ENCODE measurements at places on chromosomes 7 and 10. TPM values are rescaled to one million over a fixed set of nuclear protein-coding genes. Genes with fewer than 3 reads are reported as not detected.

The RHOBTB1 gene
- 12.9 TPM for total RNA-seq

The PAX2 gene
- total RNA-seq: not detected

The MEOX2 gene
- total RNA-seq: 14.4 TPM

The GIMAP2 gene
- 11.5 TPM for total RNA-seq

The PRKCQ gene
- 1.1 TPM for total RNA-seq

The ARHGAP12 gene
- total RNA-seq: 23.6 TPM

The OR2A5 gene
- not detected for total RNA-seq

The PTPRN2 gene
- 1.4 TPM for total RNA-seq

The FLNC gene
- total RNA-seq: 245 TPM

The IL6 gene
- total RNA-seq: 13.1 TPM

The GIMAP8 gene
- total RNA-seq: 20.0 TPM

The ZNF804B gene
- not detected for total RNA-seq

All from aorta (tissue), 5 donors.